Kidney tubule cell (primary cell): ENCODE measurements at places on chromosomes 12 and 14.

DNA sequence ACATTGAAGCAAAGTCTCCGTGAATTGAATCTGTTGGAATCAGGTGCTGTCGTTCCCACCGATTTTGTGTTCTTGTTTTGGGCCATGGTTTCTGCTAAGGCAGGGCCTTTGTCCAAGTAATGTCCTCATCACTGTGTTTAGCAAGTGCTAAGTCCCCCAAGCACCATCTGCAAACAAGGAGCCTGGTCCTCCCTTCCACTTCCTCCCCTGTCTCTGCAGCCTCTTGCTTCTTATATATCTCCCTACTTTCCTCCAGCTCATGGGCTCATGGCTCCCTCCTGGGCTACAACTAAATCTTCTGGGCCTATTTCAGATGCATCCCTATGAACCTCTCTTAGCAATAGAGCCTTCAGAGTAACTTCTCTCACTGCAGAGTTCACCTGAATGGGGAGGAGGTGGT is 25.8 kb upstream of the CMKLR1 start:
- no peak for DNase-seq

- DNase-seq = no peak
These were observed 80.3 kb upstream of the SRRM4 start for GRCh38 chr12:118900993-118901392.

- DNase-seq = peak; percentile 95
These were observed 400.8 kb downstream of the GXYLT1 start for GRCh38 chr12:41743835-41744234.

GRCh38 chr12:28190321-28191050 is at the start of gene CCDC91:
Gene CCDC91 (plus strand): TSS chr12:28190456. CDS start chr12:28257216, 66,760 bp downstream.
- peak; percentile 87 for DNase-seq

- peak; percentile 44 for DNase-seq
These were observed 1.4 kb downstream of the HMGA2 start for GRCh38 chr12:65825507-65826352.

- no peak for DNase-seq
These were observed 51.5 kb downstream of the HCAR2 start for GRCh38 chr12:122651520-122652224.

DNA sequence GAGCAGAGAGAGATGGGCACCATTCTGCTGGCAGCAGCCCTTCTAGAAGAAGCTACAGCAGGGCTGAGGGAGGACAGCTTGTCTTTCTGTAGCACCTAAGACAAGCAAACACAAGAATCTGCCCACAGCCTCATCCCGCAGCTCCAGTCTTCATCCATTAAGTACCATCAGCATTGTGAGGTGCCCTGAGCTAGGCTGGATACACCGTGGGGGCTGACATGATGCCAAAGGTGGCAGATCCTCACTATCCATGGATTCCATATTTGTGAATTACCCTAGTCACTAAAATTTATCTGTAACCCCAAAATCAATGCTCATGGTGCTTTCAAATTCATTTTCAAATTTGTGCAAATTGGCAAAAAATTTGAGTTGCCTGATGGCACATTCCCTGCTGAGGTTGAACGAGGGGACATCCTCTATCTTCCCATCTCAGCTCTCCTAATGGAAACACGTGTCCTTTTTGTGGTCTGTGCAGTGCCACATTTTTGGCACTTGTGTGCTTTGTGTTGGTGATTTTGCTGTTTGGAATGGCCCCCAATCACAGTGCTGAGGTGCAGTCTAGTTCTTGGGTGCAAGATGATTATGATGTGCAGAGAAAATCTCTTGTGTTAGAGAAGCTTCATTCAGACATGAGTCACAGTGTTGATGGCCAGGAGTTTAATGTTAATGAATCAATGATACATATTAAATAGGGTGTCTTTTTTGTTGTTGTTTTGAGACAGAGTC is 7.0 kb downstream of the PITPNM2 start:
- no peak for DNase-seq

- DNase-seq = peak; percentile 57
These were observed 42.0 kb downstream of the TRAF3 start for GRCh38 chr14:102819176-102819628.

DNA sequence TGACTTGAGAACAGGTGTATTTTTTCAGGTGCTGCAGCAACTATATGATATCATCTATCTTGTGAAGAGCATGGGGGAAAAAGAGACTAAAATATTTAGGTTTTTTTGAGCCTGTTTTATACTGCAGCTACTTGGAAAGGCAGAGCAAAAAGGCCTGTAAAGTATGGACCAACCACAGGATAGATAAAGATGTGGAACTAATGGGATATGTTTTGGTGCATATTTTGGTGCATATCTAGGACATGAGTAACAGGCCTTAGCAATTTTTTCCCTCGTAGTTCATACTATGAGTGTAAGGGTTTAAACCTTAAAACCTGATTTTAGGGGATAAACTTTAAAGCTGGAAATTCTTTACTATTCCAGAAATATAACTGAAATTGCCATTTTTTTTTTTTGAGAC is 6.0 kb upstream of the GTSF1 start:
- no peak for DNase-seq

- peak; percentile 43 for DNase-seq
These were observed 24.1 kb downstream of the YAF2 start for GRCh38 chr12:42213954-42214426.

DNA sequence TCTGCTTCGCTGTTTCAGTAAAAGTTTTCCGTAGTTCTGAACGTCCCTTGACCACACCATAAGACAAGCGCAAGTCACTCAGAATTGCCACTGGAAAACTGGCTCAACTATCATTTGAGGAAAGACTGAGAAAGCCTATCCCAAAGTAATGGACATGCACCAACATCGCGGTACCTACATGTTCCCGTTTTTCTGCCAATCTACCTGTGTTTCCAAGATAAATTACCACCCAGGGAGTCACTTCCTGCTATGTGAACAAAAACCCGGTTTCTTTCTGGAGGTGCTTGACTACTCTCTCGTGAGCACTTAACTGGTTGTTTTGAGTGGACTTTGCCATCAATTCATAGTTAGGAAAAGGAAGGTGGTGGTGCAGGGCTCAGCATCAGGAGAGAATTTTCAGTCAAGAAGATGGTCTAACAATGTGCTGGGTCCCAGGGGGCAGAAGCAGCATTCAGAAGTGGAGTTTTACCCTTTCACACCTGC is 1.4 kb downstream of the EGLN3 start:
- DNase-seq = peak; percentile 47

- DNase-seq = no peak
These were observed 1358.2 kb upstream of the TMEM132C start for GRCh38 chr12:126908765-126909142.

DNA sequence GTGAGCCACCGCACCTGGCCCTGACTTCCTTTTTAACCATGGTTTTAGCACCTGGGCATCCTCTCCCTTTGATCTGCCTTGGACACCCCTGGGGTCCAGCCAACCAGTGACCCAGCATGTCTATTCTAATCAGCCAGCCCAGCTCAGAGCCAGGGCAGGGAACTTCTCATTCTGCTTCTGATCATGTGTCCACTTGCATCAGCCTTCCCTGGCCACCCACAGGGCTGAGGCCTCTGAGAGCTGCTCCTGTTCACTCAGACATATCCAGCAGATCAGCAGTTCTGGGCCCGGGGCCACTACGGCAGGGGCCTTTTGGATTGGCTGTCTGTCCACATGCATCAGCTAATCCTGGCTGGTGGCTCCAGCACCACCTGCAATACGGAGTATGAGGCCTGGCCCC is 117.9 kb upstream of the MAP1LC3B2 start:
- peak; percentile 17 for DNase-seq

- DNase-seq = no peak
These were observed 2.9 kb downstream of the RILPL2 start for GRCh38 chr12:123433615-123434014.

GRCh38 chr14:56505361-56505760 is 74.2 kb upstream of the TMEM260 start:
- DNase-seq = no peak

DNA sequence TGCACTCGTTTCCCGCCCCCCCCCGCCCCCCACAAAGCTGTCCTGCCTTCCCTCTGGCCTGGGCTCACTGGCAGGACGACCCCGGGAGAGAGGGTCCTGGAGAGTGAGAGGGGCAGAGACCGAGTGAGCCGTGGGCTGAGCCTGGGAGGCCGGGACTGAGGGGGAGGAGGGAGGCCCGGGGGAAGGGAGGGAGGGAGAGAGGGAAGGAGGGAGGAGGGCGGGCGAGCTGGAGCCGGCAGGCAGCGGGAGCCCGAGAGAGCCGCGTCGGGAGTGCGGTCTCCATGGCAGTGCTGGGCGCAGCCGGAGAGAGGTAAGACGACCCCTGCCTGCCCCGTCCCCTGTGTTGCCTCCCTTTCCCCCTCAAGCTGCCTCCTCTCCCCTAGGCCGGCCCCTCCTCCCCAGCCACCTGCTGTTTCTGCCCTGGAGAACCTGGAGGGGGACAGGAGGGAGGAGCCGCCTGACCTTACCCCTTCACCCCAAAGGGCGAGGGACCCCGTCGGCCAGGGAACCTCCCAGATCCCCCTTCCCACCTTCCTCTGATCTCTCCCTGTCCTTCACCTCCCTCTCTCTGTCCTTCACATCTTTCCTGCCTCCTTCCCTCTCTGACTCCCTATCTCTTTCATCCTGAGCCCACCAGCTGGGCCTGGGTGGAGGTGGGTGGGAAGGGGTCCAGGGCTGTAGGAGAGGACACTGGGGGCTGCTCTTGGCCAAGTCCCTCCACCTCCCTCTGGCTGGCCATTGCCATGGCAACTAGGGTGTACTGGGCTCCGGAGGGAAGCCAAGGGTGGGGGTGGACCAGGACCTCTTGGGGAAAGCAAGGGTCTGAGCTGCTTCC is at the start of gene GPR162:
Gene GPR162, plus strand, starts transcription at position 231 of the 835 bp plus-strand sequence. CDS start 2,078 bp downstream, outside the sequence.
- no peak for DNase-seq

GRCh38 chr12:20268771-20269170 is 99.6 kb upstream of the PDE3A start:
- no peak for DNase-seq

DNA sequence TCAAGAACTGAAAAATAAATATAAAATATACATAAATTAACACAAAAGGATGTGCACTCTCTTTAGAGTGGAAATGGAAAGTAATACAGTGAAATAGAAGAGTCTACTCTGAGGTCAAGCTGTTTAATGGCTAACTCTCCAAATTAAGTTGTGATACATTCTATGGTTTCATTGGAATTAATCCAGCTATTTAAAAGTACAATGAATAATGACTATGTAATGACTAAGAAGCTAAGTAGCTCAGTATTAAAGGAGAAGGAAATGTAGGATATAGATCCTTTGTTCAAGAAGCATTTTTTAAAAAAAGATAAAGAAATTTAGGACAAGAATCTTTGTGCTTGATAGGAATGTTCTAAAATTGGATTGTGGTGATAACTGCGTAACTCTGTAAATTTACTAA is 85.3 kb downstream of the LRP6 start:
- peak; percentile 66 for DNase-seq

DNA sequence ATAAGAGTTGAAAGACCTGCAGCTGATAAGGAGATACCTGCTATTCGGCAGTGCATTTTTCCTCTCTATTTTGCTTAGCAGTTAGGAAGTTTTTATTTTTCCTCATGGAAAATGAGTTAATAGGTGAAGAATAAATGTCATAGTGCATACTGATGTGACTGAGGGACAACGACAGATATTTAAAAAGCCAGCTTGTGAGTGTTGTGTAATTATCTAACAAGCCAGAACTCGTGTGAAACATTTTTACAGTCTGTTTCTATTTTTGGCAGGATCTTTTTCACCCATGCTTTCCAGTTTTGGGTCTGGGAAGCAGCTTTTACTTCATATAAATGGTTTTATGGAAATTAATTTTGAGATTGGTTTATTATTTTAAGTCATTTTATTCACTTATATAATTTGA is 2.9 kb downstream of the FBXO34 start:
- no peak for DNase-seq

DNA sequence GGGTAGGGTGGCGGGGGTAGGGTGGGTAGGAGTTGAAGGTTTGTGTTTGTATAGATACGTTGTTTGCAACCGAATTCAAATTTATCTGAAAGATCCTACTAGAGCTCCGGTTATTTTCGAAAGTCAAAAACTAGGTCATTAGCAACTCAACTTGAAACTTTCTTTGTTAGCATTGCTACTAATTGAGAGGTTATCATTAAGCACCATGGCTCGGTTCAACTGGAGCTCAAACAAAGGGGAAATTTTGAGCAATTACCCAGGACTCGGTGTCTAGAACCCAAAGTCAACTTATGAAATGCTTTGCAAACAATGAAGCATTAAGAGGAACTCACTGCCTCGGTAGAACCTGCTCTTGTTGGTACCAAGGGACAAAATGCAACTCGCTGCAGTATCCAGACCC is 207.7 kb downstream of the BCAT1 start:
- DNase-seq = no peak

GRCh38 chr12:108559007-108559655 is 1.8 kb downstream of the SART3 start:
- no peak for DNase-seq

- DNase-seq = no peak
These were observed 163.6 kb downstream of the TTC7B start for GRCh38 chr14:90652626-90653025.

GRCh38 chr14:61281186-61281947 is at the start of gene TMEM30B:
Gene TMEM30B (minus strand): TSS chr14:61281338. CDS start chr14:61281147, 191 bp downstream.
- DNase-seq = peak; percentile 79

- DNase-seq = no peak
These were observed 23.5 kb downstream of the FAM222A start for GRCh38 chr12:109737126-109737525.

GRCh38 chr12:66697404-66697803 is 18.5 kb upstream of the GRIP1 start:
- DNase-seq = no peak

DNA sequence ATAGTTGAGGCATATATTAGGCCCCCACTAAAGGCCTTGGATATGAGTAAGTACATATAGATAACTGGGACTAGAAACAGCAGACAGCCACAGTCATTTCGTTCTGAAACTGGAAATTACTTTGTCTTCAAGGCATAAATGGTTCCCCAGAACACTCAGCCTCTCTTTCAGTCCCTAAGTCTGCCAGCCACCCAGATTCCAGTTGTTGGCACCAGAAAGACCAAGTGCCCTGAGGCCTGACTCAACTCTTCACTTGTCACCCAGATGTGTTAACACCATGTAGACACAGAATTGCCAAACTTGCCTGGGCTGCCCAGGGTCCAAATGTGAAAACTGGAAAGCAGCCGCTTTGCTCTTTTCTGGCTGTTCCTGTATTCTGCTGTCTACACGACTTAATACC is 3.0 kb upstream of the LGALS3 start:
- DNase-seq = no peak

DNA sequence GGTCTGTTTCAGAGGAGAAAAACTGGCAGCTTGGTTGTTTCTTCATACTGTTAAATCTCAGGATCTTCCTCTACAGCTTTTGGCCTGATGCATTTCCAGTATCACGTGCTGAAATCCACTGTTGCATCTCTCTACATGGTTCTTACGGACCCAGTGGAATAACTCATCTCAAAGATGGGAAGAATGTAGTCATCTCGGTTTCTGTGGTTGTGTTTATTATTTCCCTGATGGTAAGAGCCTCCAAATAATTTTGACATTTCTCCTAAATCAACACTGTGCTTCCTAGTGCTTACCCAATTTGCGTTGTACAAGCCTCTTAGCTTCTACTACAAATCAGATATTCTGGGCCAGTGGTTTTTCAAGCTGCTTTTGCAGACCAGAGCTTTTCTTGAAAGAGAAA is 812.8 kb downstream of the C12orf50 start:
- no peak for DNase-seq

- no peak for DNase-seq
These were observed 82.8 kb downstream of the SLC25A47 start for GRCh38 chr14:100405760-100406455.
